ENCODE measurements at places on chromosomes 12 and 14.

GRCh38 chr12:10113075-10113474 lies 14.3 kb upstream of the CLEC1A start:
- DNase-seq: no peak

DNA sequence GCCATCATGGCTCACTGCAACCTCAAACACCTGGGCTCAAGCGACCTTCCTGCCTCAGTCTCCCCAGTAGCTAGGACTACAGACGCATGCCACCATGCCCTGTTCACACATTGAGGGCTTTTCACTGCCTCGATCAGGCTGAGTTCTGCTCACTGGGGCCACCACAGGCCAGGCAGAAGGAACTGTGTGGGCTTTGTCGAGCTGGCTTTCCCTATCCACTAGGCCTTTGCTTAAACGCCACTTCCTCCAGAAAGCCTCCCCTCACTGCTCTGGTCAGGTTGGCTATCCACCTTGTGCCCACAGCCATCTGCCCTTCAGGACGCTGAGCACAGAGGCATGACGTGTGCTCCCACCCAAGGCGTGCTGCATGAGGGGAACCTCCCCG lies 45.2 kb downstream of the MLXIP start:
- no peak for DNase-seq

DNA sequence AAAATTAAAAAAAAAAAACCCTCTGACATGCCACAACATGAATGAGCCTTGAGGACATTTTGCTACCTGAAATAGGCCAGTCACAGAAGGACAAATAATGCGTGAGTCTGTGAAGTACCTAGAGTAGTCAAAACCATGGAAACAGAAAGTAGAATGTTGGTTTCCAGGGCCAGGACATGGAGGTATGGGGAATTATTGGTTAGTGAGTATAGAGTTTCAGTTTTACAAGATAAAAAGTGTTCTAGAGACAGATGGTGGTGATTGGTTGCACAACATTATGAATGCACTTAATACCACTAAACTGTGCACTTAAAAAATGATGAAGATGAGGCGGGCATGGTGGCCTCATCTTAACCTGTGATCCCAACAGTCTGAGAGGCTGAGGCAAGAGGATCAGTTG lies 47.6 kb upstream of the ZFP36L1 start:
- no peak for DNase-seq

- no peak for DNase-seq
Measured at GRCh38 chr12:7075518-7075917, 15.0 kb downstream of the C1S start.

Data from T-helper 17 cell (primary cell).